GM12878 (cell line): ENCODE measurements at places on chromosomes 5 and 9. TPM values are rescaled to one million over a fixed set of nuclear protein-coding genes. Genes with fewer than 3 reads are reported as not detected.
A peak's percentile ranks its signal among the peaks of the same experiment; 100 is the strongest.

The FGF18 gene
- total RNA-seq: not detected in 2 replicates

- H3K27me3 ChIP-seq: peaks cover 3% of the 10 kb centered on the region
- H3K4me1 ChIP-seq: peaks cover 25% of the 10 kb centered on the region
- DNase-seq: no peak
- peak overlapping the region; percentile 66 for H3K4me3 ChIP-seq
- H3K27ac ChIP-seq: no peak overlapping the region
Measured at GRCh38 chr9:68704498-68704813, 584 bp upstream of the PIP5K1B start.

DNA sequence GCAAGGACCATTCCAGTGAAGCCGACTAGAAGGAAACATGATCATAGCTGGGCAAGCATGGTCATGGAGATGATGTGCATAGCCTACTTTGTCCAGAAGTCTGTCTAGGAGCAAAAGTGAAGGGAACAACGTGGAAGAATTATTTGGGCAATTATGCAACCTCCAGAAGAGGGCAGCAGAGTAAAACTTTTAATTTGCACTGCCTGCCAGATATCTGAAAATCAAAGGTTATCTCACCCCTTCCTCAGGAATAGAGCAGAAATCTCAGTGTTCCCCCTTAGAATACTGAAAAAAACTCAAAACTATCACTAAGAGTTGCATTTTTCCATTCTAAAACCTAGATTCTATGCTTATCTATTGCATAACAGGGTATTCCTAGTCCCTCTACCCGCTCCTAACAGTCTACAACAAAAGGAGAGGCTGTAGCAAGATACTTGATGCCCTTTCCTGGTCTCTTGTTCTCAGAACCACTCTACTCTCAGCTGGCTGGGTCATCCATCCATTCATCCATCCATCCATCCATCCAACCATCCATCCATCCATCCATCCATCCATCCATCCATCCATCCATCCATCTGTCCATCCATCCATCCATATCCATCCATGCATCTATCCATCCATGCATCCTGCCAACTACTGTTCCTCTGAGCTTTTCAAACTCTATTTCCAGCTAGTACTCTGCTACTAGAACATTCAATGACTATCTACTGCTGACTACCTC, 8.4 kb upstream of the SETD9 start:
- H3K4me3 ChIP-seq: no peak overlapping the region
- no peak overlapping the region for H3K27ac ChIP-seq
- DNase-seq: no peak
- H3K4me1 ChIP-seq: no peaks in the 10 kb centered on the region

DNA sequence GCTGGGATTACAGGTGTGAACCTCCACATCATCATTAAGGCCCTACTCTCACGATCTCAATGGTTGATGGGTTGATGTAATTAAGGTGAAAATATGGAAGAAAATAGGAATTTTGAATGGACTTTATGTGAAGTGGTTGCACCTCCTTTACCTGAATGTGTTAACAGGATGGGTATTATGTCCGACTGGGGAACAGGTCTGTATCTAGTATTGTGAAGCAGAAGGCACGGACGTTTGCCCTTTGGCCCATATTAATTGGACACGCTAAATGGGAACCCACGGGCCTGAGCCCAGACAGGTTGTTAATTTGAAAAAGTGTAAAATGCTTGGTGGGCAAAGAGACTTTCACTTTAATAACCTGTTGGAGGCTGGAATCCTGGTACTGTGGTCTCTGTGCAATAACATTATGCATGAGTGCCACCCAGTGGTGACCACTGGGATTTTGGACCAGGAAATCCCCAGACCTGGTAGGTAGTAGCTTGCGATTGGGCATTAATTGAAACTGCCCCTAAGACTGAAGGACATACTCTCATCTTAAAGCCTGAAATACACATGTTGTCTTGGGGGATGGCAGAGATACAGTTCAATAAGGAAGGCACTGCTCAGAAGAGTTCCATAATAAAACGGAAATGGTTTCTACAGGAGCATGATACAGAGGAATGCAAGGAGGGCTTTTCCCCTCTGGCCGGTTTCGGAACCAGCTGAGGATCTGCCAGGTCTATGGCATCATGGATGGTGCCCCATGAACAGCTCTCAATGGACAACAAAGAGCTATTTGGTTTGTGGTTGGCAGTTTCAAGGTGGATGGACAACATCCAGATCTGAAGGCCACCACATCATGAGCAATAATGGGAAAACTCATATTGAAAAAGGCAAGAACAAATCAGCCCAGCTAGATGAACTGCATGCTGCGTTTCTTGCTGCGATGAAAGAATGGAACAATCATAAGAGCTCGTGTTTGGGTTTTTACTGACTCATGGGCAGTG, 26.2 kb upstream of the BICD2 start:
- peaks cover 3% of the 10 kb centered on the region for H3K27me3 ChIP-seq
- no peak overlapping the region for H3K4me3 ChIP-seq
- DNase-seq: peak; percentile 49
- H3K4me1 ChIP-seq: peaks cover 6% of the 10 kb centered on the region; the same call in 1 of the 2 replicates
- H3K36me3 ChIP-seq: no peaks in the 10 kb centered on the region

DNA sequence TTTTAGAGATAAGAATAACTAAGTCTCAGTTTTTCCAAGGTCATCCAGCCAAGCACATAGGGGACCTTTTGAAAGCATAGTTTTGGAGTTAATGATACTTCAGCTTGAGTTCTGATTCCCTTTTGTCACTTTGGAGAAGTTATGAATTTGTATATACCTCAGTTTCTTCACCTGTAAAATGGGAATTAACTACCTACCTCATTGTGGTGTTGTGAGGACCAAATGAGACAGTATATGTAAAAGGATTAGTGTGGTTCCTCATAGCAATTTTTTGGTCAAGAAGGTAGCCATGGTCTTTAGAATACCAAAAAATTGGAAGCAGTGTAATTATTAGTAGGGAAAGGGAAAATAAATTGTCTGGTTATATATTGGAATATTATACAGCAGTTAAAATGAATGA, 97.6 kb upstream of the DHFR start:
- no peak overlapping the region for H3K27ac ChIP-seq
- H3K4me3 ChIP-seq: no peak overlapping the region
- DNase-seq: no peak
- H3K36me3 ChIP-seq: peaks cover 1% of the 10 kb centered on the region; the same call in 1 of the 2 replicates
- H3K4me1 ChIP-seq: peaks cover 24% of the 10 kb centered on the region

DNA sequence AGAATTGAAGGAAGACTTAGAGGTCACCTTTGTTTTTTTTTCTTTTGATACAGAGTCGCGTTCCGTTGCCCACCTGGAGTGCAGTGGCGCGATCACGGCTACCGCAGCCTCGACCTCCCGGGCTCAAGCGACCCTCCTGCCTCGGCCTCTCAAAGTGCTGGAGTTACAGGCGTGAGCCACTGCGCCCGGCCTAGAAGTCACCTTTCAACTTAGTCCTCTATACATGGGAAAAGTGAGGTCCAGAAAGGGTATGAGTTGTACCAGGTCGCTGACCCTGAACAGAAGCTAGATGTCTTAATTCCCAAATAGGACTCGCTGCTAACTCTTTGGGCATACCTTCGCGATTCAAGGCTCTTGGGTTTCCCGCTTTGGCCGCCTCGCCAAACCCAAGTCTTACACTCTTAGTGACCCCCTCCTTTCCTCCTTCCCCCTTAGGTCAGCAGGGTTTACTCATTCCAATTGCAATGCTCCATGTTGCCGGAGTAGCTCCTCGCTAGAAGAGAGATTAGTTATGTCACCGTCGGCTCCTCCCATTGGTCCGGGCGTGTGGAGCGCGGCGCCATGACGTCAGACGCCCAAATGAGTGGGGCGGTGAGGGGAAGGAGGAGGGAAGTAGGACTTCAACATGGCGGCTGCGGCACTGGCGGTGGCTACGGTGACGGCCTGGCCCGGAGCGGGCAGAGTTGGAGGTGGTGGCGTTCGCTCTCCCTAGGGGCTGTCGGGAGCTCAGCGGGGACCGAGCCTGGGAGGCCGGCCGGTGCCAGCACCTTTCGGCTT, at the start of gene UBAP1:
Gene UBAP1 (plus strand): TSS at position 608 of the 777 bp plus-strand sequence. CDS start 41,872 bp downstream, outside the sequence.
- no peaks in the 10 kb centered on the region for H3K4me1 ChIP-seq
- H3K36me3 ChIP-seq: no peaks in the 10 kb centered on the region
- no peaks in the 10 kb centered on the region for H3K27me3 ChIP-seq
- peak within 1 kb of the TSS; percentile 90 for H3K4me3 ChIP-seq
- peak; percentile 88 for DNase-seq

- no peak overlapping the region for H3K27ac ChIP-seq
- DNase-seq: no peak
- H3K27me3 ChIP-seq: no peaks in the 10 kb centered on the region
- H3K36me3 ChIP-seq: no peaks in the 10 kb centered on the region
- no peaks in the 10 kb centered on the region for H3K4me1 ChIP-seq
Measured at GRCh38 chr5:4373051-4373820, 766.9 kb upstream of the ADAMTS16 start.
